ENCODE measurements at places on chromosomes 5 and 9. TPM values are rescaled to one million over a fixed set of nuclear protein-coding genes. Genes with fewer than 3 reads are reported as not detected.

- H3K27ac ChIP-seq: no peak overlapping the region
- H3K27me3 ChIP-seq: no peaks in the 10 kb centered on the region
- DNase-seq: no peak
- no peak overlapping the region for H3K4me3 ChIP-seq
- H3K36me3 ChIP-seq: no peaks in the 10 kb centered on the region
- no peaks in the 10 kb centered on the region for H3K4me1 ChIP-seq
Measured at GRCh38 chr9:18921366-18922075, 111.5 kb downstream of the SAXO1 start.

GRCh38 chr5:24644761-24645160 is at the start of gene CDH10:
CDH10 (minus strand) TSS chr5:24644978; CDS start chr5:24593490, 51,488 bp downstream.
- no peaks in the 10 kb centered on the region for H3K27me3 ChIP-seq
- no peaks in the 10 kb centered on the region for H3K4me1 ChIP-seq
- H3K27ac ChIP-seq: no peak within 1 kb of the TSS
- DNase-seq: no peak
- no peaks in the 10 kb centered on the region for H3K36me3 ChIP-seq
- no peak within 1 kb of the TSS for H3K4me3 ChIP-seq

GRCh38 chr5:28408651-28409050 is 1370.3 kb upstream of the CDH9 start:
- H3K4me1 ChIP-seq: no peaks in the 10 kb centered on the region
- H3K36me3 ChIP-seq: no peaks in the 10 kb centered on the region
- H3K27me3 ChIP-seq: no peaks in the 10 kb centered on the region
- H3K4me3 ChIP-seq: no peak overlapping the region
- DNase-seq: no peak

- no peak overlapping the region for H3K4me3 ChIP-seq
- H3K36me3 ChIP-seq: no peaks in the 10 kb centered on the region
- H3K4me1 ChIP-seq: no peaks in the 10 kb centered on the region
- H3K27me3 ChIP-seq: no peaks in the 10 kb centered on the region
- H3K27ac ChIP-seq: no peak overlapping the region
Measured at GRCh38 chr5:108003178-108003577, 332.4 kb upstream of the EFNA5 start.

- no peak overlapping the region for H3K27ac ChIP-seq
- no peak for DNase-seq
- no peaks in the 10 kb centered on the region for H3K27me3 ChIP-seq
- no peaks in the 10 kb centered on the region for H3K36me3 ChIP-seq
- no peaks in the 10 kb centered on the region for H3K4me1 ChIP-seq
- no peak overlapping the region for H3K4me3 ChIP-seq
Measured at GRCh38 chr5:122262103-122262502, 49.9 kb upstream of the SNCAIP start.

DNA sequence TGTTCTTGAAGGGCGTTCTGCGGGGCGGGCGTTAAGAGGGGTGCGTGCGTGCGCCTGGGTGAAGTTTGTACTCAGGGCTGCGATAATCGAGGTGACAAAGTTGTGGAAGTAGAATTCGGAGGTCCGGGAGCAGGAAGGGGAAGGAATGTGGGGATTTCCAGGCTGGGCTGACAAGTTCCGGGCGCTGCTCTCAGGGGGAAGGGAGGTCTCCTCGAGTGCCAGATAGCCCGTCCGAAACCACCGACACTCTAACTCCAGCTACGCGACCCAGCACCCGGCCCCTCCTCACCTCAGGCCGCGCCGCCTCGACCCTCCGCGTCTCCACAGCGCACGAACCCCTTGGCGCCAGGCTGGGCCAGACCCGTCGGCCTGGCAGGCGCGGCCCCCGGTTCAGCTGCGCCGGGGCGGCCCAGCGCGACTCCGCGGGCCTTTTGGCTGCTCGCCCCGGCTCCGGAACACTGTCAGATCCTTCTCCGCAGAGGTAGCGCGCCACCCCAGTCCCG is at the start of gene IL6ST:
Gene IL6ST, minus strand, starts transcription at position 469 of the 503 bp plus-strand sequence. CDS start 18,685 bp downstream, outside the sequence.
- DNase-seq: no peak
- H3K27ac ChIP-seq: peak within 1 kb of the TSS; percentile 98
- H3K27me3 ChIP-seq: no peaks in the 10 kb centered on the region
- H3K4me1 ChIP-seq: peaks cover 16% of the 10 kb centered on the region
- peaks cover 3% of the 10 kb centered on the region for H3K36me3 ChIP-seq

- no peaks in the 10 kb centered on the region for H3K36me3 ChIP-seq
- H3K4me3 ChIP-seq: no peak overlapping the region
- H3K27ac ChIP-seq: no peak overlapping the region
- H3K4me1 ChIP-seq: peaks cover 18% of the 10 kb centered on the region
Measured at GRCh38 chr9:110213413-110214044, 5.6 kb upstream of the C9orf152 start.

GRCh38 chr9:95876138-95876444 is 600 bp downstream of the ERCC6L2 start:
- H3K27me3 ChIP-seq: no peaks in the 10 kb centered on the region
- no peak overlapping the region for H3K27ac ChIP-seq
- no peak for DNase-seq

IL13 gene
- total RNA-seq: 0.42 TPM

- no peaks in the 10 kb centered on the region for H3K4me1 ChIP-seq
- no peak overlapping the region for H3K4me3 ChIP-seq
- H3K27ac ChIP-seq: no peak overlapping the region
- no peak for DNase-seq
- no peaks in the 10 kb centered on the region for H3K27me3 ChIP-seq
Measured at GRCh38 chr9:71146511-71146910, 25.1 kb upstream of the TRPM3 start.

DNA sequence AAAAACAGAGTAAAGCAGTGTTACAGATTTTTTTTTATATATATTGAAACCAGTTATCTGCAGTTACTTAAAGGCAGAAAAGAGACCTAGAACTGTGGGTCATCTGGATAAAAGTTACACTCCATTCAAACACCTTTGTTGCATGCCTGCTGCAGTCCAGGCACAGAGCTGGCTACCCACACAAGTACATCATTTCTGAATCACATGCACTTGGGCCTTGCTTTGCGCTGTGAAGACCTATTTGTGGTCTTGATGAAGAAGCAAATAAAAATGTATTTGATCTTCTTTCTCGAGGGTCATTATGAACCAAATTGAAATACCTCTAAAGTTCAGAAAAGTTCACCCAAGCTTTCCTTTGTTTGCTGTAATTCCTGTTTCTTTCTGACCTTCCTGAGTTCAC is 503.0 kb upstream of the ZNF608 start:
- DNase-seq: no peak
- H3K27ac ChIP-seq: no peak overlapping the region
- no peaks in the 10 kb centered on the region for H3K27me3 ChIP-seq
- H3K36me3 ChIP-seq: no peaks in the 10 kb centered on the region
- no peaks in the 10 kb centered on the region for H3K4me1 ChIP-seq

SLC9A3 gene
- 1.3 TPM for total RNA-seq

DNA sequence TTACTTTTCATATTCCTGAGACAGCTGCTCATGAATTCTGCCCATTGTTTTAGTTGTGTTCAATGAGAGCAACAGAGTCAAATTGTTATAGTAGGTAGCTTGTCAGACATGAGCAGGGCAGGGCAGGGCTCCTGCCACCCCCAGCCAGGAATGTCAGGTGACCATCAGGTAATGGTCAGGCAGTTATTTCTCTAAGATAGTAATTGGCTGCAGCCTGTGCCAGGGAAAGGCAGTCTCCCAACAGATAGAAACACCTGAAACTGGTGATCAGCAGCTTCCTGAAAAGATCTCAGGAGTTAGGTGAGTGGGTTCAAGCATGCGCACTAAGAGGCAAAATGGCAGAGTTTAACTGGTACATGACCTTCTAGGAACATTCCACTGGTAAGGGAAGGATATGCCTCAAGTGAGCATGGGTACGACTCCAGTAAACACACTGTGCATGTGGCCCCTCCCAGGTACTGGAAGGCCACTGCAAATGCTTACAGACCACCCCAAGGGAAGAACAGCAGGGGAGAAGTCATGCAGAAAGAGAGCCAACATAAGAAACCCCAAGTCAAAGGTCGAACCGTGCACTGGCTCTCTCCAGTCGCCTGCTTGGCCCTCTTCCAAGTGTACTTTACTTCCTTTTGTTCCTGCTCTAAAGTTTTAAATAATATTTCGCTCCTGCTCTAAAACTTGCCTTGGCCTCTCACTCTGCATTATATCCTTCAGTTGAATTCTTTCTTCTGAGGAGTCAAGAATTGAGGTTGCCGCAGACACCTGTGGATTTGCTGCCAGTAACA is 25.1 kb downstream of the CARTPT start:
- H3K36me3 ChIP-seq: no peaks in the 10 kb centered on the region
- H3K4me1 ChIP-seq: no peaks in the 10 kb centered on the region
- no peak overlapping the region for H3K27ac ChIP-seq
- no peak overlapping the region for H3K4me3 ChIP-seq
- no peaks in the 10 kb centered on the region for H3K27me3 ChIP-seq

DIPK1B gene
- total RNA-seq: 10.1 TPM

All from thymus (tissue), 14 donors.